ENCODE measurements at places on chromosomes 12 and 14.

DNA sequence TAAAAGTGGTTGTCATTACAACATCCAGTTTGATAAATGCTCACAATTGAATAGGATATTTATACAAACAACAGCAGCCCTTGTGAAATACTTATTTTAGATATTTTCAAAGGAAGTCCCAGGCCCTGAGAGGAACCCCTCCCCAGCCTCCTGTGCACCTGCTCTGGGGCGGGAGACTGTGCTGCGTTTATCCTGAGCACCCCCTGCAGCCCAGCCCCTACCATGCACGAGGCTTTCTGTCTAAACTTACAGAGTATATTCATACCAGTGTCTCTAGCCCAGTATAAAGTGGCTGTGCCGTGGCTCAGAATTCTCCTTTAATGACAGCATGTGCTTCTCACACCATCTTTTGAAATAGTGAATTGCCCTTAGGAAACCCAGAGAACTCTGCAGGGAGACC, 1084.3 kb downstream of the TMEM121 start:
- no peak for DNase-seq

GRCh38 chr14:77746064-77746702, 14.8 kb downstream of the SNW1 start:
- DNase-seq: no peak

DNA sequence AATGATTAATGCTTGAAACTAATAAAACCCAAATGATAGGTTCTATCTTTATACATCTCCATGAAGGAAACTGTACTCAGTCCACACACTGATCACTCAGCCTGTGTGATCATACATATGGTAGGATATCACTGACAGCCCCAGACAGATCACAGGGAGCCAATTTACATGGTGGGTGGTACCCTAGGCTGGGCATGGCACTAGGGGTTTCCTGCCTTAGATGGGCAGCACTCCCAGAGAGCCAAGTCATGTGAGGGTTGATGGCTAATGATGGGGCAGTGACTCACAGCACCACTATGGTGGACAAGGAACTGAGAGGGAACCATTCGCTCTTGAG, 89.6 kb upstream of the PTPRR start:
- no peak for DNase-seq

GRCh38 chr14:95339301-95339865, 19.7 kb upstream of the CLMN start:
- no peak for DNase-seq

DNA sequence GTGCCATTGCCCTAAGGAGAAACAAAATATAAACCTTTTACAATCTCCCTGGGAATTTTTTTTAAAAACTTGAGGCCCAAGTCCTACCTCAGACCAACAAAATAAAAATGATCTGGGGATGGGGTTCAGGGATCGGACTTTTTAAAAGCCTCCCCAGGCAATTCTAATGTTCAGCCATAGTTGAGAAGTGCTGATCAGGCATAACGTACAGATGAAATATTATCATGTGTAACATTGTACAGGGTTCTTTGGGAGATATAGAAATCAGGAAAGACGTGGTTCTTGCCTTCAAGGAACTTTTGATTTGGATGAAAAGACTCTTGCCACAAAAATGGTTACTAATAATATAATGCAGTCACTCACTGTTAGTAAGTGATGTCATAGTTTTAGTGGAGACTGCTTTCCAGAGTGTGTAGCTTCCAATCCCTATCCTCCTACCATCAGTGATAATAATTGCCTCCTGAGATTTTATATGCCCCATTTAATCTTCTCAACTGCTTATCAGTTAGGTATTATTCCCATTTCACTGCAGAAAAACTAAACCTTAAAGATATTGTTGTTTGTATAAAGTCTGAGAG, 135.6 kb downstream of the BRMS1L start:
- DNase-seq: no peak

GRCh38 chr14:56774503-56774902, 35.8 kb downstream of the OTX2 start:
- no peak for DNase-seq

DNA sequence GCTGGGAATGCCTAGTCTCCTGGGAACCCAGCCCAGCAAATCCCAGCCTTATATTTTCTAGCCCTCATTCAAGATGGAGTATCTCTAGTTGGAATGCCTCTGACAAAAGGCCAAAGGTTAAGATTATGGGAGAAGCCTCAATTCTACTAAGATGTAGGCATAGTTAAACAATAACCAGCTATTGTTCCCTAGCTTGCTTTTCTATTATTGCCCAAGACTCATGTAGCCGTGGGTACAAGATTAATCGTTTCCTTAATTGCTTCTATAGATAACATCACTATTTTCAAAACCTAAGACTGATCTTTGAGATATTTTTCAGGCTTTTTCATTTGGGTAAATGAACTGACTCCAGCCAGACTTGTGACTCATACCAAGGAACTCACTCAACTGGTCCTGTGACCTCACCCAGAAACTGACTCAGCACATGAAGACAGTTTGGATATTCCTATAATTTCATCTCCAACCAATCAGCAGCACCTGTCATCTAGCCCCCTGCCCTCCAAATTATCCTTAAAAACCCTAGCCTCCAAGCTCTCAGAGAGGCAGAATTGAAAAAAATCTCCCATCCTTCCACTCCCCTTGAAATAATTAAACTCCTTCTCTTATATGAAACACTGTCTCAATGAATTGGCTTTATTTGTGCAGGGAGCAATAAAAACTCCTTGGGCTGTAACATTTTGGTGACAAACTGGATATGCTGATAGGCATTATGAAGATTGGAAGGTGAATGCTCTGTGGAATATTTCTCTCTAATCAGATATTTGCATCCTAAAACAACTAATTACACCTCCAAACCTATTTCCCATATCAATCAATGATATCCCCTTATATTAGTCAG, 589.0 kb downstream of the C12orf50 start:
- DNase-seq: peak; percentile 92

GRCh38 chr12:119283310-119283709, 51.2 kb upstream of the CCDC60 start:
- DNase-seq: no peak

GRCh38 chr12:109762071-109762672, 48.5 kb downstream of the FAM222A start:
- no peak for DNase-seq

DNA sequence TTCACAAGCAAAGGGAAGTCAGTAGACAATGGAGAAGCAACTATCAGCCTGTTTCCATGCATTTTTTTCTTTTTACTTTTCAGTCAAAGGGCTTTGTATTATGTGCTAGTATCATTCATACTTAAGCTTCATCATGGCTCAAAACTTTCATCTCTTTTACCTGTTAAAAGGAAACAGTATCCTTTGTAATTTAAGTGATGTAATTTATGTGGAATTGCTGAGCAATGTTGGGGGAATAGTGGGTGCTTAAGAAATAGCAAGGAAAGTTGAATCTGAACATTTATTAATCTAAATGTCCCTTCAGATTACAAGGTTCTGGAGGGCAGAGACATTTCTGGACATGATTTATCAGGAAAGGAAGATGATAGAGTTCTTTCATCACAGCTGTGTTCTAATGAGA, 915.3 kb downstream of the VRK1 start:
- no peak for DNase-seq

DNA sequence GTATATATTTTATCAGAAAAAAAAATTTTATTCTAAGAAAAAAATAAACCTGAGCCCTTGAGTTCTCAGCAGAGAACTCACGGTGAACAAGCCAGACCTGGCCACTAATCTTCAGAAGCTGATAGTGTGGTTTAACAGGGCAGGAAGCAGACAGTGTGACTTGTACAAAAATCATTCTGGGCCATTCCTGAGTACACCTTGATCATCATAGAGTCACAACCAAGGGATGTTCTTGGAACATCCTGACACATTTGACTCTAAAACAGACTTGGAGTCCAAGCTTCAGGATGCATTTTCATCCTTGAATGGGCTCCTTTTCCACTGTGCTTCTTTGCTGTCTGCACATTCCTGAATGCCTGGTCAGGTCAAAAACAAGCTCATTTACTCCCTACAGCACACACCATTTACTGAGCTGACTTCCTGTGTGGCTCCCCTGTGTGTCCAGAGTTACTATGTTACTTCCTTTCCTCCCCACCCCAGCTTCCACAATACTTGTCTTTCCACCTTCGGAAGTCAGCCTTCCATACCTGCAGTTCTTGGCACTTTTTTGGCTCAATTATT, 112.0 kb downstream of the ANO6 start:
- peak; percentile 15 for DNase-seq

DNA sequence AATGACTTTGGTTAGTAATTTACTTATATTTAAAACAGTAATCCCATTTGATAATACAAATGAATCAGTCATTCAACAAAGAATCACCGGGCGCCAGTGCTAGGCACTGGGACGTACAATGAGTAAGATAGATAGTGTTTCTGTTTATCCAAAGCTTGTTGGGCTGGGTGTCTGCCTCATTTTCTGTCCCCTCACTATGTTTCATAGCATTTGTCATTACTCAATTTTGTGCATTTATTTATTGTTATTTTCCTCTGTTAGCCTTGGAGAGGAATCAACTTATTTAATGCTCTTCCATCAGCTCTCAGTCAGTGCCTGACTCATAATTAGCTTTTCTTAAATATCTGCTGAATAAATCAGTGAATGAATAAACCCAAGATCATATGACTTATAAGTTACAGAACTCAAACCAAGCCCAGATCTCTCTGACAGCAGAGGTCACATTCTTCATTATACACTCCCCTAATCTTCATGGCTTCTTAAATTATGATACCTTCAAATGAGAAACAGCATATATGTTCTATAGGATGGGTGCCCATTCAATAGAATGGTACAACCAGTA, 86.2 kb downstream of the TSPAN8 start:
- no peak for DNase-seq

GRCh38 chr12:93054021-93054420, 124.9 kb upstream of the EEA1 start:
- no peak for DNase-seq

GRCh38 chr12:12081836-12082497, 11.2 kb downstream of the BCL2L14 start:
- peak; percentile 55 for DNase-seq

DNA sequence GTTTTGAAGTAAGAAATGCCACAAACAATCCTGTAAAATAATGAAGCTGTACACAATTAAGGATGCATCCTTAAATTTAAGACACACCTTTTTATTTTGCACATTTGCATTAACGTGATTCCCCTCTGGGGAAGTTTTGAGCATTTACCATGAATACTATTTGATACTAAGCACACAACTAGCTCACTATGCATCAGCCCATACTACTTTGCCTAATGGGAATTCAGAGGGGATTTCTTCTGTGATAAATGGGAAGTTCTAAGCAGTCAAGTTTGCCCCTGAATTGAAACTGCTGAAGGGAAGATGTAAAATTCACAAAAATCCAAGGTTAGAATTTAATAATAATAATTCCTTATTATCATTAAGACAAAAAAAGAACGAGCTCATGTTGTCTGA, 27.4 kb downstream of the SINHCAF start:
- DNase-seq: no peak

GRCh38 chr14:89283327-89284060, 133.5 kb downstream of the FOXN3 start:
- DNase-seq: no peak

DNA sequence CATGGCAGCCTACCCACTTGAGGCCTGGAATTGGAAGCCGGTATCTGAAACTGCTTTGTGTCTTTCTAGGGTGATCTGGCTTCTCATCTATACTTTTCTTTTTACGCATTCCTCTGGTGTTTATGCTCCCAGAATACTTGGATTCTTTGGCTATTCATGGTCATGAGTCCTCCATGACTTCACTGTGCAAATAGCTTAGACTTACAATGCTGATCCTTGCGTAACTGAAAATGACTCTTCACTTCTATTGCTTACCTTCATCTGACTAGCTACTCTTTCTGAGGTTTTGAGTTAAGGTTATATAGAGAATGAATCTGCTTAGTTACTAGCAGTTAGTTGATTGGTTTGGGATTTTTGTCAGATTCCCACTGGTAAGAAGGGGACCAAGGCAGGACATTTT, 121.7 kb upstream of the NOVA1 start:
- peak; percentile 75 for DNase-seq

DNA sequence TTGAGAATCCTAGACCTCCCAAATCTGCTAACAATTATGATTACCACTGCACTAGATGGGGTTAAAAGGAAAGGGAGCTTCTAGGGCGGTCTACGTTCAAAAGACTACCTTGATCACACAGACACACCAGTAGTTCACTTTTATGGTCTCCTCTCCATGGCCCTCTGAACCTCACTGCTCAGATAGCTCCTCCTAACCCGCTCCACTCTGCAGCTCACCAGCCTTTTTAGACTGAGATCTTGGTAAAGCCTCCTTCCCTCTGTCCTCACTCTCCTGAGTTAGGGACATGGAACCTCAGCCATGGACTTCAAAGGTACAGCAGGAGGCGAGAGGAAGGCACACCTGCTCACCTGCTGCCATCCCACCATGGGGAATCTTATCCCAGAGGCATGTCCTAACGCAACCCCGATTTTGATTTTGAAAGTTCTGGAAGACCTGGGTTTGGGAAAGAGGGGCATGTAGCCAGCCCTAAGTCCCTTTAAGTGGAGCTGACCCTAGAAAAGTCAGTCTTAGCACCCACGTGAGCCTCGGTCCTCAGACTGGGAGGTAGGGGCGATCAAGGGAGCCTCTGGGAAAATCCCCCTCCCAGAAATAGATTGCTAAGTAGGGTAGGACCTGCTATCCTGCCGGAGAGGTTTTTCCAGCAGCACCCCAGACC, 1.3 kb downstream of the ZNF219 start:
- DNase-seq: no peak

GRCh38 chr14:50772412-50772811, 58.5 kb downstream of the NIN start:
- DNase-seq: peak; percentile 82

GRCh38 chr14:58061581-58061980, 90.4 kb downstream of the ARMH4 start:
- no peak for DNase-seq

DNA sequence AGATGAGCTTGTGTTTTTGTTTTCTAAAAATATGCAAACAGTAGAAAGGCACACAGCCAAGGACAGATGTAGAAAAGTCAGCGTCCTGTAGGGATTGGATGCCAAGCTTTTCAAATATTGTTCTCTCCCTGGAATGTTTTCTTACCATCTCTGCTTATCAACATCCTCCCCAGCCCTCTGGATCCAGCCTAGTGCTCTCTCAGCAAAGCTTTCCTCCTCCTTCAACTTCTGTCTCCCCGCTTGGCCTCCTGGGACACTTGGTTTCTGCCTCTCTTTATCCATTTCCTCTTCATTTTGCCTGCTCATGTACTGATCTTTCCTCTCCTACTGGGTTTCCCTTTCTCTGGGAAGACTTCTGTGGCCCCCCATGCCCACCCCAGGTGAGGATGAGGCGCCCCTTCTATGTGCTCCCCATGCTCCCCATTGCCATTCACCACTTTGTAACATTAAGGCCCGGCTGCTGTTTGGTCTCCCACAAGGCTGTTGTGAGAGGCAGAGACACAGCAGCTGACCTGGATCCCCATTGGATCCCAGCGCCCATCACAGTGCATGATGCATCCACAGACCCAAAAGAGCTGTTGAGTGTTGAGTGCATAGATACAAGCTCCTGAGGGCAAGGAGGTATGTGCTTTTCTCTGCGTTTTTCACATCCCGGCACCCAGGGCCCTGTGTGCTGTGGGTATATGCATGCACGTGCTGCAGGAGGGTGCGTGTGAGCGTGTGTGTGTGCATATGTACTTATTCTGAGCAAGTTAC, 38.2 kb downstream of the EVL start:
- DNase-seq: peak; percentile 19

All from astrocyte of the spinal cord (primary cell).